ENCODE measurements at places on chromosomes 1 and 21.
A peak's percentile ranks its signal among the peaks of the same experiment; 100 is the strongest.

DNA sequence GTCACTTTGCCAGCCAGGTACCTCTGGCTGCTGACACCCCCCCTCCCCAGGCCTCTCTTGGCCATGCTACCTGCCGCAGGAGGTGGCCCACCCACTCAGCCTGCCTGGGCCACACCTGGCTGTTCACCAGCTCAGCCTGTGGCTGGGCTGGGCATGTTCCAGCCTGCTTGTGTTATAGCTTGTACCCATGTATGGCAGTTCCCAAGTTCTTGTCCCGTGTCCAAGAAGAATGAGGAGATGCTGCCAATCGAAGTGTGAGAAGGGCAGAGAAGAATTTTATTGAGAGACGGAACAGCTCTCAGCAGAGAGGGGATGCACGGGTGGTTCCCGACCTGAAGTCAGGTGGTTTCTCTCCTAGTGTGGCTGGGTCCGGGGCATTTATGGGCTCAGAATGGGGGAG is 3.9 kb upstream of the MMEL1 start:
- DNase-seq: no peak

GRCh38 chr1:156656806-156657740 is 15.2 kb downstream of the BCAN start:
- no peak for DNase-seq

- DNase-seq: no peak
Measured at GRCh38 chr1:17828991-17829390, 73.9 kb downstream of the ACTL8 start.

DNA sequence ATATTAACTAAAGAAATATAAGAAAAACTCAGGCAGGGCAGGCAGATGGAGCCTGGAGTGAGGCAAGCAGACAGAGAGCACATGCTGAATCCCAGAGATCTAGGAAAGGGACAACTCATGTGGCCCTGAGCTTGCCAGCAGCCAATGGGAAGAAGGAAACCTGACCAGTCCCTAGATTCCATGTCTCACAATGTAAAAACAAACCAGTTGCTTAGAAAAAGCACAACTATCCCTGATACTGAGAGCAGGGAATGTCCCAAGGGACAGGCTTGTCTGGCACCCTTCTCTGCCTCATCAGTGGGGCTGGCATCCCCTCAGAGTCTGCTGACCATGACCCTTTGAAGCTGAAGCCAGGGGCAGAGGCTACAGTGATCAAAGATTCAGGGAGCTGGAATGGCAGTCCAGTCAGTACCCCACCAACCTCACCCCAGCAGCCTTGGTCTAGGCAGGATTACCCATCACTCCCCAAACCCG is 27.8 kb downstream of the HSPG2 start:
- no peak for DNase-seq

- peak; percentile 85 for DNase-seq
Measured at GRCh38 chr1:43549921-43550597, 19.4 kb downstream of the PTPRF start.

- no peak for DNase-seq
Measured at GRCh38 chr1:211257826-211258225, 1.3 kb upstream of the RCOR3 start.

DNA sequence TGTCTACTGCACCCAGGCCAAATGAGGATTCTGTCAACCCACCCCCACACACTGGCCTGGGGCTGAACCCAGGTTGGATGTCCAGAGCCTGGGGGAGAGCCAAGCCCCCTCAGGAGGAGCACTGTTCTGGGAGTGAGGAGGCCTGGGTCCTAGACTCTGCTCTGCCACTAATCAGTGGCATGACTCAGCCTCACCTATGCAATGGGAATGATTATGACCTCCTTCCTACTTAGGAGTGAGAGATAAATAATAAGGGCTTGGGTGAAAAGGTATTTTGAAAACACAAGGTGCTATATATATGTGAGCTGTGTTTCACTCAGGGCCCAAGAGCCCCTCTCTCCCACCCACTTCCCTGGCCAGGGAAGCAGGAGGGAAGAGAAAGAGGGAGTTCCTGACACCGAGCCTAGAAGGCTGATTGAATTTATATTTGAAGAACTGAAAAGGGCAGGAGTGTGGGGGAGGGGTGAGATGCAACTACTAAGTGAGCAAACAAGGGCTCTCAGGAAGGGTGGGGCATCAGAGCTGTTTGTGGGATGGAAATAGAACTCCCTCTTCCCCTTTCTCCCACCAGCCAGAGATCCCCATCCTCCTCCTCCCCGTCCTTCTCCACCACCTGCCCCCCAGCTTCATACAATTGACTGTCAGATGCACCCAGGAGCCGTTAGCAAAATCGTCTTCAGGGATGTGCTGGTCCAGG is 8.2 kb downstream of the IGSF9 start:
- no peak for DNase-seq

DNA sequence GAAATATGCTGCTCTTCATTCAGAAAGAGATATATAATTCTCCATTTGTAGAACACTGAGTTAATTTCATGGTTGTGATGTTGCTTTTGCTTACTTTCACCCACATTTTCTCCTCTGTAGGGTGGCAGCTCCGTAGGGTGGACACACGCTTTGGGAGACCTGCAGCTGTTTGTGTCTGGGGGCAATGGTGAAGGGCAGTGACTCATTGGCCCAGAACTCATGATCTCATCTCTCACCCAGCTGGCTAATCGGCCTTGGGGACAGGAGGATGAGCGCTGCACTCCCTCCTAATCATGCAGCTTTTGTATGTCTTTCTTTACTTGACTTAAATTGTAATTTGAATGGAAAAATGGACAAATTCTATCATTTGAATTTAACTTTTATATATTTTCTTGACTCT is 9.6 kb downstream of the DISC1 start:
- DNase-seq: no peak

DNA sequence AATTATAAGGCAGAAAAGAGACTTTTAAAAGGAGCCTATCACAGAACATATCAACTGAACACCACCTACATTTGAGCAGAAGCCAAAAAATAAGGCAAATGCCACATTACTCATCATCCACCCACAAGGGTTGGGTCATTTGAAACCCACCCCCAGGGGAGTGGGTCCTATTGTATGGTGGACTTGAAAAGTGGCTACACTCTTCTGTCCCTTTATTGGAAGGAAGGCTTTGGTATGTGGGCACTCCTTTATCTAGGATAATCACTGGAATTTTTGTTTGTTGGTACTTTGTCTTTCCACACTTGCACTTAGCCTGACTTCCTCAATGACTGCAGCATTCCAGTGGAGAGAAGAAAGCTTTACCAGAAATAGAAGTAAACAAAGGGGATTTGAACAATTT is 157.2 kb upstream of the COL11A1 start:
- DNase-seq: no peak

DNA sequence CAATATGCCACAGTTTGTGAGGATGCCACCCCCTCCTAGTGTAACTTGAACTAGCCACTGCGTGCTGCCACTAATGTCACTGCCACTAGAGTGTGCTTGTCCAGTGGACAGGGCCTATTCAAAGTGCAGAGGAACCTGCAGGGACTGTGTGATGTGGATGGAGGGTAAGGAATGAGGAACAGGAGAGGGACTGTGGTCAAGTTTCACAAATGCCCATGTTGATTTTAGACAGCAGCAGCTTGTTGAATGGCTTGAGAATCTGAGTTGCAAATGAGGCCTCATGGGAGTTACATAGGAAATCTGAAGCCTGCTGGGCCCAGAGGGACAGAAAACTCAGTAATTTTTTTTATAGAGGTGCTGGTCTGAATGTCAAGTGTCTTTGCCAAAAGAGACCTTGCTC is 112.3 kb downstream of the HHAT start:
- no peak for DNase-seq

DNA sequence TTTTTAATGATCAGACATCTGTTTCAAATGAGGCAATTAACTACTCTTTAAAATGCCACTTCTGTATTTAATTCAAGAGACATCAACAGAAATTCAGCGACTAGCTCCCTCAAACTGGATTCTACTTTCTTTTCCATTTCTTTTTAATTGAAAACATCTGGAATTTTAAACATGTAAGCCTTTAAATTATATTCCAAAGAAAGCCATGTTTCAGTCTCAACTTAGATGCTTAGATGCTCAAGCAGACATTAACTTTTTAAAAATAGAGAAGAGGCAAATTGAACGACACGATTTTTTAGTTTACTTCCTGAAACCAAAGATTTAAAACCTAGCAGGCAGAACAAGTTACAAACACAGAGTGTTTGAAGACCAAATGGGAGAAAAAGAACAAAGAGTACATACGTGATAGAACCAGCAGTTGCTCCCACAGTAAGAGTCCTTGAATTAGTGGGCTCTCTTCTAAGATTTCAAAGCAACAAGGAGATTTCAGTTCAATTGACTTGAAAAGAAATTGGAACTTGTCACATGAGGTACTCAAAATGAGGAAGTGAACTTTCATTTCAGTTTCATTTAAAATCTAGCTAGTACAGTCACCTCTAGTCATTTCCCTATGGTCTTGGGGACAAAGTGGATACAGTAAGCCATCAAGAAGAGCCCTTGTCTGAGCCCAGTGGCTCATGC is at the start of gene CTSS:
Gene CTSS (minus strand): TSS at position 483 of the 681 bp plus-strand sequence. CDS start 1,015 bp downstream, outside the sequence.
- DNase-seq: no peak

GRCh38 chr1:146051452-146051851 is 29.9 kb upstream of the HJV start:
- DNase-seq: no peak

- no peak for DNase-seq
Measured at GRCh38 chr1:109115685-109116084, 1.8 kb downstream of the ELAPOR1 start.

DNA sequence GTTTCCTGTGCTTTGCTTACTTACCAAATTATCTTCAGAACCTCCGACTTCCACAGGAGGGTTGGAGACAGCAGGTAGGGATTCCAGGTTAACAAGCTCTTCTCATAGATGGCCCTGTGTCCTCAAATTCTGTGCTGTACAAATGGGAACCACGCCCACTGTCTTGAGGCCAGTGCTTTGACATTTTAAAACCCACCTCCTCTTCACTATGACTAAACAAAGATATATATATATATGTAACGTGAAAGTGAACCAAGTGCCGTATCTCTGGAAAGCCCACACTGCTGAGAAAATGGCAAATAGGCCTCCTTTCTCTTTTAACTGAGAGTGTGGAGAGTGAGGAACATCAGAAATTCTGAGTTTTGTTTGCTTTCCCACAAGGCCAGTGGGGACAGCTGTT is 99.6 kb downstream of the ZBTB18 start:
- DNase-seq: no peak

- DNase-seq: no peak
Measured at GRCh38 chr1:236172041-236172579, 29.8 kb downstream of the GPR137B start.

- DNase-seq: peak; percentile 47
Measured at GRCh38 chr1:101288491-101288944, 51.7 kb downstream of the S1PR1 start.

GRCh38 chr1:18927654-18928272 is 25.4 kb upstream of the ALDH4A1 start:
- DNase-seq: no peak

DNA sequence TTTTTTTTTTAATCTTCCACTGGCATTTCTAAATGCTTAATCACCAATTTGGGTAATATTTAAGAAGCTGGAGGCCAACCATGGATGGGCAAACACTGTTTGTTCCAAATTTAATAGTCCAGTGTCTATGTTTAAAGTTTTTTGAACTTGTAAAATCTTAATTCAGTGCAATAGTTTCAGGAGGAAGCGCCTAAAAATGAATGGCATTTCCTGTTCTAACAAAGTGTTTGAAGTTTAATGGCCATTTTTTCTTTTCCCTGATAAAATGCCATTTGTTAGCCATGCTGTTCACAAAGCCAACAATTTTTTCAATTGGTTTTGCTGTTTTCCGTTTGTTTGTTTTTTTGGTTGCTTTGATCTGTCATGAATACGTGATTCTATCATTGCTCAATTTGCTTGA is 552.1 kb downstream of the LMO4 start:
- DNase-seq: no peak

GRCh38 chr1:112620377-112620695 is 704 bp downstream of the CAPZA1 start:
- no peak for DNase-seq

- DNase-seq: no peak
Measured at GRCh38 chr1:31110846-31111245, 45.3 kb upstream of the PUM1 start.
